ENCODE measurements at places on chromosomes 2 and 18.

GRCh38 chr2:179843541-179843940, 17.9 kb downstream of the ZNF385B start:
- DNase-seq = no peak

- no peak for DNase-seq
Measured at GRCh38 chr2:231110551-231110950, 14.3 kb downstream of the HTR2B start.

- no peak for DNase-seq
Measured at GRCh38 chr2:37809931-37810570, 115.0 kb upstream of the RMDN2 start.

GRCh38 chr2:220916931-220917330, 655.2 kb downstream of the EPHA4 start:
- DNase-seq = no peak

- no peak for DNase-seq
Measured at GRCh38 chr2:8314063-8314462, 367.8 kb upstream of the ID2 start.

DNA sequence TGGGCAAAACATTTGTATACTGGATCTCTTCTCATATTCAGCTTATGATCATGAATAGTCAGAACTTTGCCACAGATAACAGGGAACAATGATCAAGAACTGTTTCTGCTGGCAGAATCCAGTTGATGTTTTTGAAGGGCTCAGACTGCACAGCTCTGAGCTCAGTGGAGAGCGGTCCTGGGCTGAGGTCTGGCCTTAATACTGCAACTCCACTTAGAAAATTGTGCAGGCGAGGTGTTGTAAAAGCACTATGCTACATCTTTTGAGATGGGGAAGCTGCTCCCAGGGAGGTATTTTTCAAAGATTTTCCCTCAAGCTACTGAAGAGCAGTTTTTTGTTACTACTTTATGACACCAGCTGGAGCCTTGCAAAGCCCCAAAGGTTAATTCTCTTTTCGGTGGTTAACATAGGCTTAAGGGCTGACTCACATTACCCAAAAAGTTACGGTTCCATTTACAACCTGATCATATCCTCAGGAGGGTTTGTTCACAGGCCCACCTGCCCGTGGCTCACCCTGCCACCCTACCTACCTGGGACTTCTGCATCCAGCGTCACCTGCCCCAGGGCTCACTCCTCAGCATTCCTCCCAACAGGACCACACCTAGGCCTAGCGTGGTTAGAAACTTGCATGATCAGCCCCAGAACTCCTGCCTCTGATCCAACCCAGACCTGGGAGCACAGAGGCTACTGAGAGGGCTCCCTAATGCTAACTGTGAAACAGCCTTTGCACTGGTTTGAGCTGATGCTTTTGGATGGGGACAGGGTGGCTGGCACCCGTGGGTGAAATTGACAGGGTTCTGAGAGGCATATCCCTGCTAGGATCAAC, 114.4 kb downstream of the NCK2 start:
- DNase-seq = no peak

DNA sequence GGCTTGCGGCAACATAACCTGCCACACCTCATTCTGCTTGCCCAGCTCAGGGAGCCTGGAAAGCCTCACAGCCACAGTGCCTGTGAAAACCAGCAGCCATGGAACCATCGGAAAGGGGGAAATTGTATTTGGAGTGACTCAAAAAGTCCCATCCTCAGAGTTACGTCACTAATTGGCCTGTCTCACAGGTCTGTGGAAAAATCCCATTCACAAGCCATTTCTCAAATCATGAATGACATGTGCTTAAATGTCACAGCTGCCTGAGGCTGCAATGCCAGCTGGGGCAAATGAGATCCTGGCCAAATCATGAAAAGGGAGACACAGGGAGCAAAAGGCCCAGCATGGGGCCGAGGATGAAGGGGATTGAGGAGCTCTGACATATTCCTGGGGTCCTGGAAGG, 486.9 kb upstream of the RAB6C start:
- no peak for DNase-seq

- DNase-seq = no peak
Measured at GRCh38 chr2:20209373-20210109, 15.4 kb downstream of the SDC1 start.

- no peak for DNase-seq
Measured at GRCh38 chr2:82839036-82839435, 1620.0 kb downstream of the SUCLG1 start.

DNA sequence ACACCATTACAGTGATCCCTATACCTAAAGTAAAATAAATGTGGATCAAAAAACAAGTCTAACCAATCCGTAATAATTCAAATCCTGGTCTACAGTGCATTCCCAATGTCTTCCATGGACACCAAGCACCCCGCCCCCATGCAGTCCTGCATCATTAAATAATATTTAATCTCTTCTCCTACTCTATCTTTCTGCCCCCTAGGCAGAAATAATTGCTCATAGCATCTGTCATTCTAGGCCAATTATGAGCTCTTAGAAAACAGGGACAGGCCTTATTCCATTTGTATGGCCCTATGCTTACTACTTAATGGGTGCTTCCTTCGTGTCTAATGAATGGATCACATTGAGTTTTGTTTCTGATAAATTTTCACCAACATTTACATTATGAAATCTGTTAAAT, 66.4 kb downstream of the PAX3 start:
- DNase-seq = no peak

- DNase-seq = no peak
Measured at GRCh38 chr2:191001032-191001431, 12.9 kb downstream of the STAT1 start.

DNA sequence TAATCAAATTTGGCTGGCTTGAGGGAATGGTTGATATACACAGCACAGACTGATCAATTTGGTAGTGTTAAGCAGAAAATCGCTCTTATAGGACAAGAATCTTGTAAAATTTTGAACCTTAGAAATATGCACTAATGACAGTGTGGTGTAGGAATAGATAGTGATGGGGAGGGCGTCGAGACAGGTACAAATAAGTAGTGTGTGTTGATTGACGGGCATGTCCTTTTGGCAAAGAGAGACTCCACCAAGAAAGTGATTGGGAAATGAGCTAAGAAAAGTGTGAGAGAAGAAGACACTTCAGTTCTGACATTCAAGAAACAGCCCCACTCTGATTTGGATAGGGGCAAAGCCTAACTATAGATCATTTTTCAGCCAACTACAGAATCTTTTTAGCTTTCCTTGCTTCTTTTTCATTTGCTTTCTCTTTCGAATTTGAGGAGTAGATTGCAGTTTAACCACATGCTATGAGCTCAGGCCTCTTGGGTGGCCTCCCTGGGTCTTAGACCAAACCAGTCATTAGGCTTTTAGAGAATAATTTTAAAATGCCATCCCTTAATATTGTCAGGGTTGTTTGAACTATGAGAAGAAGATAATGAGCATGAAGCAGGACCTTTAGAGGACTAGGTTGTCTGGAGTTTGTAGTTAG, 127.1 kb downstream of the CERS6 start:
- DNase-seq = no peak

GRCh38 chr2:102717308-102718018, 44.4 kb upstream of the TMEM182 start:
- DNase-seq = no peak

DNA sequence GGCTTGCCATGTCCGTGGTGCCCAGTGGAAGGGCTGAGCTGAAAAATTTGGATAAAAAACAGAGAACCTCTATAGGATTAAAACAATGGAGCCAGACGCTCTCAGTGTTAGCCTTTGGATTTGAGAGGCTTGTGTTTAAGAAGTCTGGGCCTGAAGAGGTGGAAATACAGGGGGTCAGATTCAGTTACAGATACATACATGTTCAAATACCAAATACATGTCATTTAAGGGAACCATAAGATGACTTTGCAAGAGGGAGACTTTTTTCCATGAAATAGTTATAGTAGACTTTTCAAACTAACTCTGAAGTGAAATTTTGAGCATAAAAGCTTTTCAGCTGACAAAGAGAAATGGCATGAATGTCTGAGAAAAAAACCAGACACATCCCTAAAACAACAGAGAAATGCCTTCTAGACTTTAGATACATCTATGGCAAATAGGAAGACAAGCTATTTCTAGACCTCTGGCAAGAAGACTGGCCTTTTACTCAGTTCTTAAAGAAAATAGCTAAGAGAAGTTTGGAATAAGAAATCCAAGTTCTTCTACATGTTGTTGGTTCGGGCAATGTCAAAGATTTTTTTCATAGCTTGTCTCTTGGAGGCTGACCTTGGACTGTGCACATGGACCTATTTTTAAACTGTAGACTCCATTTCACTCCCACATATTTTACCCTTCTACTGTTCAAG, 112.9 kb downstream of the LTBP1 start:
- no peak for DNase-seq

GRCh38 chr18:3424280-3424890, 25.6 kb upstream of the TGIF1 start:
- DNase-seq = no peak

- no peak for DNase-seq
Measured at GRCh38 chr2:38528008-38528442, 74.7 kb downstream of the HNRNPLL start.

GRCh38 chr2:140273958-140274357, 1493.8 kb upstream of the NXPH2 start:
- no peak for DNase-seq

DNA sequence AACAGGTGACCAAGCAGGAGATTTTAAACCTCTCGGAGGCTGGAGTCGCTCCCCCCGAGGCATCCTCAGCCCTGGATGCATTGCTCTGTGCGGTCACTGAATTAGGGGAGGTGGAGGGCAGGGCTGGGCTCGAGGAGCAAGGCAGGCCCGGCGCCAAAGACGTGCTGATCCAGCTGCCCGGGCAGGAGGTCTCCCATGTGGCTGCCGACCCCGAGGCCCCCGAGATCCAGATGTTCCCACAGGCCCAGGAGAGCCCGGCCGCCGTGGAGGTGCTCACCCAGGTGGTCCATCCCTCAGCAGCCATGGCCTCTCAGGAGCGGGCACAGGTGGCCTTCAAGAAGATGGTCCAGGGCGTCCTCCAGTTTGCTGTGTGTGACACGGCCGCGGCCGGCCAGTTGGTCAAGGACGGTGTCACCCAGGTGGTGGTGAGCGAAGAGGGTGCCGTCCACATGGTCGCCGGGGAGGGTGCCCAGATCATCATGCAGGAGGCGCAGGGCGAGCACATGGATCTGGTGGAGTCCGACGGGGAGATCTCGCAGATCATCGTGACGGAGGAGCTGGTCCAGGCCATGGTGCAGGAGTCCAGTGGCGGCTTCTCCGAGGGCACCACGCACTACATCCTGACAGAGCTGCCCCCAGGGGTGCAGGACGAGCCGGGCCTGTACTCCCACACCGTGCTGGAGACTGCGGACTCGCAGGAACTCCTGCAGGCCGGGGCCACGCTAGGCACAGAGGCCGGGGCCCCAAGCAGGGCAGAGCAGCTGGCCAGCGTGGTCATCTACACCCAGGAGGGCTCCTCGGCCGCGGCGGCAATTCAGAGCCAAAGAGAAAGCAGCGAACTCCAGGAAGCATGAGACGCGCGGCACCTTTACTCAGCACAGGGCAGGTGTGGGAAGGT, 145.1 kb downstream of the PTGR3 start:
- no peak for DNase-seq

- no peak for DNase-seq
Measured at GRCh38 chr2:76149846-76150245, 439.1 kb upstream of the GCFC2 start.

GRCh38 chr2:39107156-39107555, 13.7 kb downstream of the SOS1 start:
- DNase-seq = no peak

DNA sequence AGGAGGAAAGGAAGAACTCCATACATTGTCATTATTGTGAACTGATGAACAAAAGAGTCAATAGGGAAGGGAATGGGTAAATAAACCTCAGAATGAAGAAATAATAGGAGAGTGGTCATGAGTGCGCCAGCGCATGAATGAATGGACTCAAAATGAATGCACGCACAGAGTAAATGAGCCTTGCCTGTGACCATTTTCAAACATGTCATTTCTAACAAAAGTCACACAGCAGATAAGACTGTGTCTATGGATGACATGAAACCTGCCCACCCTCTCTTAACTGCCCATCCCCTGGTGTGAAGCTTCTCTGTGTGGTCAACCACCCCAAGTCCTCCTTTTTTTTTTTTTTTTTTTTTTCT, 121.1 kb upstream of the TEX51 start:
- no peak for DNase-seq

- no peak for DNase-seq
Measured at GRCh38 chr2:191165176-191165643, 14.4 kb upstream of the STAT4 start.

DNA sequence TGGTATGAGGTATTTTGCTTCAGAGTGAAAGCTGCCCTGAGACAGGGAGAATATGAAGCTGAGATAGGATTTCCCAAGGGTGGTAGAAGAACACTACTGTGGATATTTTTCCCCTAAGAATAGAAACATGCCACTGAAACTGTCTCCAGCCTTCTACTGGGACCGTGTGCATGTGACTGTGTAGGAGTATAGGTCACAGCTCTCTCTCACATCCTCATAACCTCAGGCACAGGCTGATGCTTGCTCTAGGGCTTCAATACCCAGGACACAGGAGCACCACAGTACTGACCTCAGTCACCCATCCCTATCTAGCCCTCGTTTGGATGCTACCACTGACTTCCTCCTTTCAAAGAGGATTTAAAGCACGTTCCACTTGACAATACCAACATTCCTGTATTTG, 67.2 kb downstream of the REV1 start:
- DNase-seq = no peak

DNA sequence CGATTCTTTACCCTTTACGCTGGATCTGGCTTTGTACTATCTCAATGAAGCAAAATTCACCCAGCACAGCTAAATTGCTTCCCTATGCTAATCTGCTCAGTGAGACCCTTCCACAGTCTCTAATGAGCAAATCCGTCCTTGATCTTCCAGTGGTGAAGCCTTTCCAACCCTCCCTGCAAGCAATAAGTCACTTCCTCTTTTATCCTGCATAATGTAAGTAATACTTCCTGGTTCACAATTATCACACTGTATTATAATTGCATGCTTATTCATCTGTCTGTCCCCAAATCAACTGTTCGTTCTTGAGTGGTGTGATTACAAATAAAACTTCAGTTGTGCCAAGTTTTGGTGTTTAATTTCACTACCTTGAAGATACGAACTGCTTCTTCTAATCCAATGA, 404.0 kb downstream of the ADCYAP1 start:
- no peak for DNase-seq

- no peak for DNase-seq
Measured at GRCh38 chr2:58856100-58856499, 615.0 kb upstream of the FANCL start.

- DNase-seq = no peak
Measured at GRCh38 chr2:10028407-10028987, 14.9 kb upstream of the KLF11 start.

GRCh38 chr2:168748461-168748860, 54.0 kb upstream of the NOSTRIN start:
- no peak for DNase-seq

- DNase-seq = no peak
Measured at GRCh38 chr2:95023222-95023597, 2.3 kb upstream of the MAL start.
